Anterior cingulate cortex (tissue), 58 donors: ENCODE measurements at places on chromosomes 16 and 17.

DNA sequence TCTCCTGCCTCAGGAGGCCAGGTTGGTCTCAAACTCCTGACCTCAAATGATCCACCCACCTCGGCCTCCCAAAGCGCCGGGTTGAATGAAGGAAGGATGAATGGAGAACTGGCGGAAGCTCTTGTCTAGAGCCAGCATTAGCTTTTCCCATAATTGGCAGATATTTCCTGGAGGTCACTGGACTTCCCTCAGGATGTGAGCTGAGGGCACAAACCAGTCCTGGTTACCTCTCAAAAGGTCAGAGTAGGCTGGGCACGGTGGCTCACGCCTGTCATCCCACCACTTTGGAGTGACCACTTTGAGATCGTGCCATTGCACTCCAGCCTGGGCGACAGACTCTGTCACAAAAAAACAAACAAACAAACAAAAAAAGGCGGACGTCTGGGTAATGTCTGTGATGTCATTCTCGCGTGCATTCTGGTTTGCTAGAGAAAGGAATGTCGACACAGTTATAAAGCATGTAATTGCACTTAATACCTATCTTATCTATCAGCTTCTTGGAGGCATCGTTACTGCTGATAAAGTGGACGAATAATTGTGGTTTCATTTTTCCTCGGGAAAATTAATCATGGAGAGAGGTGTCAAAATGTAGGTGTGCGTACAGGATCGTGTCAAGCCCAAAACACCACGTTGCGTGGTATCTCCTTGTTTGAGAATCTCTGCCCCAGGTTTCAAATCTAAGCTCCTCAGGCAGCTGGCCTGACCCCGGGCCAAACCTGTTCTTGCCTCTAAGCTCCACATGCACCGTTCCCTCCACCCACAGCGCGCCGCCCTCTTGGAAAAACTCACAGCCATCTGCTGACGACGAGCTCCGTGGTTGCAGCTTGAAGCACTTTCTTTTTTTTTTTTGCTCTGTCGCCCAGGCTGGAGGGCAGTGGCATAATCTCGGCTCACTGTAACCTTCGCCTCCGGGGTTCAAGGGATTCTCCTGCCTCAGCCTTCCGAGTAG lies 6.4 kb upstream of the CRK start:
- peak; percentile 20 for DNase-seq

GRCh38 chr16:49773534-49774475 lies 82.1 kb downstream of the ZNF423 start:
- no peak for DNase-seq

DNA sequence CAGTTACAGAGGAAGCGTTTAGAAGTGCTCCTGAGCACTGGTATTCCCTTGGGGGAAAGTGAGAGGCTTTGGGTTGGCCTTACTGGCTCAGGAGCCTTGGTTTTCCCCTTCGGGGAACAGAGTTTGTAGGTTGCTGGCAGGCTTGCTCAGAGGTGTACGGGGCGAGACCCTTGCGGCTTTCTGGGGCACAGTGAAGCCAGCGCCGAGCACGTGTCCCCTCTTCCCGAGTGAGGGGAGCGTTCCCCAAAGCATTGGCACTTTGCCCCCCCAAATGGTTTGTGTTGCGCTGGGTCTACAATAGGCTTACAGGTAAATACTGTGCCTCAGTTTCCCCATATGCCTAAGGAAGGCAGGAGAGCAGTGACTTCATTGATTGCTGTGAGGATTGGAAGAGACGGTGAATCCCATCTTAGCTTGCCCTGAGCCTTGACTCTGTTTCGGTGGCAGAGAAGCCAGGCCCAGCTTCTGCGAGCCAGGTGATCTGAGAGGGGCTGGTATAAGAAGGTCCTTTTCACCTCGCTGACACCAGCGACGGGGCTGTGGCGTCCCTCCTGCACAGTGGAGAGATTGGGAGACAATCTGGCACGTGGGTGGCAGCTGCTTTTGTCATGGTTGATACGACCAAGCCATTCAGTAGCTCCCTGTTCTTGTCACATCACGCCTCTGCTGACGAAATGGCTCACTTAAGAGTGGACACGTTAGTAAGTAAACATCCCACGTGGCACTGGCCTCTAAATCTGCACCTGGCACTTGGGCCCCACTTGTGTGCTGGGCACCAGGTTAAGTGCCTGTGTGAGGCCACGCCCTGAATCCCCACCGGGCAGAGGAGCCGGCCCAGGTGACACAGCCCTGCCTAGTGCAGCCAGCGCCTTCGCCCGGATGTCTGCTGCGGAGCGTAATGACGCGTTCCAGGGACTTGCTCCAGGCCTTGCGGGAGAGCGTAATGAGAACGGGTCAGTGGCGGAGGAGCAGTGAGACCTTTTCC lies 55.0 kb downstream of the MEAK7 start:
- no peak for DNase-seq

DNA sequence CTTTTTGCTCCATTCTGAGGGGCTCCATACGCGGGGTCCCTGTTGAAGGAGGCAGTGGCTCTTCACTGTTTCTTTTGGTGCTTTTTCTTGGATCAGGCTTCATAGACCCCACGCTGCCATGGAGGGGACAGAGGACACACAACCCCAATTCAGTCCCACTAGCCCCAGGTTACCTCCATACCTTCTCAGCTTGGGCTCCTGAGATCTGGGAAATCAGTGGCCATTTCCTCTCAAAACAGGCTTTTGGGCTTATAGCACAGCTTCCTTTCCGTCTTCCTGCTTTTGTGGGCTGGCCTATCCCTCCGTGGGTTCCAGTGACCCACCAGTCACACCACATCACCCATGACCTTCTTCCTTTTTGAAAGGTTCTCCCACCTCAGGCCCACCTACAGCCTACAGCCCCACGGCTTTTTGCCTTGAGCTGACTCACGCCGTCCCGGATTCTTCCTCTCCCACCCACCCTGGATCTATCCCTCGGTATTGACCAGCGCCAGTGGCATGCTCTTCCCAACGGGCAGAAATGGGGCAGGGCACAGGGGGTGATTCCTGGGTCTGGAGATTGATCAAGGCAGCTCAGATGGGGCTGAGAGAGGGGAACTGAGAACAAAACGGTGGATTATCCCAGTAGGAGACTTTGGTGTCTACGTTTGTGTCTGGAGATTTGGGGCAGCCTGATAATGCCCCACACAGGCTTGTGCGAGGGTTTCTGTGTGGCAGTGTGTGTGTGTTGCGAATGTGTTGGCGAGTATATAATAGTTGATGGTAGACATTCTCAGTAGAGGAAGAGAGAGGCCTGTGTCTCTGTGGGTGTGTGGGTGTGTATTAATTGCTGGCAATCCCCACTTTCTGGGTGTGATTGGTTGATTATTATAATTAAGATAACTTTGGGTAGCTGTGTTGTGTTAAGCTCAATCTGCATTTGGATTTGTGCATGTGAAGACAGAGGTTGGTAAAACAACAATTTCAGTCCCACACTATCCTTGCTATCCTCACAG lies 3.8 kb downstream of the TBX21 start:
- DNase-seq: no peak

GRCh38 chr17:20994779-20995149 lies 48.0 kb downstream of the USP22 start:
- no peak for DNase-seq

DNA sequence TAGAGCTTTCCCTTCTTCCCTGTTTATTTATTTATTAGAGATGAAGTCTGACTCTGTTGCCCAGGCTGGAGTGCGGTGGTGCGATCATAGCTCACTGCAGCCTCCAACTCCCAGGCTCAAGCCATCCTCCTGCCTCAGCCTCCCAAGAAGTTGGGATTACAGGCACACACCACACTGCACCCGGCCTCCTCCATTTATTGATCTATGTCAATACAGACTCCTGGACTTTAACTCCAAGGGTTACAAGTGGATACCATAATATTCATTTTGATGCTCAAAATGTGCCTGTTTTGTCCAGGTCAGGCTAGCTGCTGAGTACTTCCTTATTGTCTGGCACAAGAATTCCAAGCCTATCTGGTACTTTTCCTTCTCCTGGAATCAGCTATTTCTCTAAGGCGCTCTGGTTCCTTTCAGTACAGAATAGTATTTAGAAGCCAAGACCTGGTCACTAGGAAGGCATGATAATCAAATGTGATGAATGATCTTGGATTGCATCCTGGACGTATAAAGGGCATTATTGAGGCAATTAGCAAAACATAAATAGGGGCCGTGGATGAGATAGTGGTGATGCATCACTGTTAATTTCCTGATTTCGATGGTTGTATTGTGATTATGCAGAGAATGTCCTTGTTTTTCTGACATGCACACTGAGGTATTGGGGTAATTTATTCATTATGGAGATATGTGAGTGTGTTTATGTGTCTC lies 21.7 kb downstream of the IL4R start:
- no peak for DNase-seq
